Suppressor macrophage treated with lipopolysaccharide for 1 hour (primary cell): ENCODE measurements at places on chromosomes 2 and 18.

DNA sequence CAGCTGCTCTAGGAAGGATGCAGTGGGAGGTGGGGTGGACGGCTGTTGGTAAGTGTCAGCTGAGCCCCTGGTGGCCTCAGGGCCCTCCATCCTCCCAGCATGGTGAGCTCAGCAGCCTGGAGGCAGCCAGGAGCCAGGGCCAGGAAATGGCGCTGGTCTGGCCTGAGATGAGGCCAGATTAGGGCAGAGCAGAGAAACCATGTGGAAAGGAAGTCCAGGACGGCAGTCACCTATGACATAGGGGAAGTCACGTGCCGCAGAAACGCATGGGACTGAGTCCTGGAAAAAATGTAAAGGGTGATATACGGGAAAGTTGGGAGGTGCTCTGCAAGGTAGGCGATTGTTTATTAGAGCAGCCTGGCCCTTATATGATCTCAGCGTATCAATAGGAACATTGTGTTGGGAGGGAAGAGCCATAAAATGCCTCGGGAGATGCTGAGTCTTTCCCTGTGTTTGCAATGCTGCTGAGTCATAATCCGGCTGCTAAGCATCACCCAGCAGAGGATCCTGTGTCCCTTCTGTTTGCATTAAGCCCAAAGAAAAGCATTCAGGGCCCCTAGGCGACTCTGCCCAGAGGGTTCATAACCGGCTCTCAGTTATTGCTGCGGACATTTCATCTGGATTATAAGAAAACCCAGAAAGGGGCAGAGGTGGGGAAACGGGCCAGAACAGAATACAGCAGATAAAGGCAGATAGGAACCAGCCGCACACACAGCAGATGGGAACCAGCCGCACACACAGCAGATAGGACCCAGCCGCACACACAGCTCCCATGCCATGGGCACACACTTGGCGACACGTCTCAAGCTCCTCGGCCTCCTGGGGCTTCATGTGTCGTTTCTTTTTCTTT, 30.3 kb upstream of the B3GNT7 start:
- peak; percentile 30 for DNase-seq

GRCh38 chr2:46363535-46364170, 66.4 kb downstream of the EPAS1 start:
- DNase-seq = peak; percentile 88

- no peak for DNase-seq
These were observed 1505.8 kb upstream of the SLC39A10 start for GRCh38 chr2:194151231-194151630.

DNA sequence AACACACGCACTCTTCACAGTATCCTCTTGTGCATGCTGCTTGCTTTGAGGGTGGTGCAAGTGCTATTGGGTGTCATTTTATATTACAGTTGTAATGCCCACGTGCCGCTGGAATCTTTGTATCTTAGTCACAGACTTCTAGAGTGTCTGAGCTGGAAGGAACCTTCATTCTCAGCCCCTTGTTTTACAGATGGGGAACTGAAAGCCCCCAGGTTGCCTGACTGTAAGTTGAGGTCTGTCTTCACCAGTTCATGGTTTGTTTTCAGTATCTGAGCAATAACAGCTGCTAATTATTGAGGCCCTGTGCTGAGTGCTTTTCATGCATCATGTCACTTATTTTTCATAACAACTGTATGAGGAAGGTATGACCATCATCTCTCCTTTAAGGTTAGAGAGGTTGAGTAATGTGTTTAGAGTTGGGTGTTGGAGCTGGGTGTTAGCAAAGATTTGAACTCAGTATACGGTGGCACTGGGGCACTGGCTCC, 77.0 kb downstream of the PRKCE start:
- DNase-seq = peak; percentile 71

DNA sequence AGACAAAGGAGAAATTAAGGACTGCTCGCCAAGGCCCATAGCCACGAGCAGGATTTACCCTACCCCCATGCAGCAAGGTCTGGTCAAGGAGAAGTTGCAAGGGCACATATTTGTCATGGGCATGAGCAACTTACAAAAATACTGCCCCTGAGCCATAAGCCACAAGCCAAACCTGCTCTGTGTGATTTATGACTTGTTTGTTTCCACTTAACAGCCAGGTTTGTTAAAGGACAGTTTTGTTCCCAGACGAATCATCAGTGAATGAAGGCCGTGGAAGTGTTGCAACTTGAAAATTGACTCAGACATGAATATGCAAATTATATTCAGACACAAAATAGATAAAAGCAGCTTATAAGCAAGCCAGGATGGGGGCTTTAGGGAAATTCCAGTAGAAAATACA, 31.3 kb upstream of the EVA1A start:
- peak; percentile 32 for DNase-seq

- no peak for DNase-seq
These were observed 108.4 kb downstream of the TACR1 start for GRCh38 chr2:75090770-75091515.

- no peak for DNase-seq
These were observed 52.2 kb downstream of the PLB1 start for GRCh38 chr2:28547906-28548600.

DNA sequence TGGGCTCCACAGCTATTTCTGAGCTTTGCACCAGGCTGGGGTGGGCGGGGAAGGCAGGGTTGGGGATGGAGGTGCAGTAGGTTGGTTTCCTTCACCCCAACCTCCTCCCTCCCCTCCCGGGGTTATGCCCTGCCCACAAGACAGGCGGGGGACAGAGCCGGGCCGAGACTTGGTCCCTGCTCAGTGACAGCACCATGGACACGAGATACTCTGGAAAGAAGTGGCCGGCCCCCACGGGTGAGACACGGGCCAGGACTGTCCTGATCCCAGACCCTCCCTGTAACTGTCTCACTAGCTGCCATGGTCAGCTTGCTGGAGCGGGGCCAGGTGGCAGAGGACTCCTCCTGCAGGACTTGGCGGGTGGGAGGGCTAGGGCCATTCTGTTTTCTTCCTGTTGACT, 59.7 kb downstream of the DYSF start:
- no peak for DNase-seq

DNA sequence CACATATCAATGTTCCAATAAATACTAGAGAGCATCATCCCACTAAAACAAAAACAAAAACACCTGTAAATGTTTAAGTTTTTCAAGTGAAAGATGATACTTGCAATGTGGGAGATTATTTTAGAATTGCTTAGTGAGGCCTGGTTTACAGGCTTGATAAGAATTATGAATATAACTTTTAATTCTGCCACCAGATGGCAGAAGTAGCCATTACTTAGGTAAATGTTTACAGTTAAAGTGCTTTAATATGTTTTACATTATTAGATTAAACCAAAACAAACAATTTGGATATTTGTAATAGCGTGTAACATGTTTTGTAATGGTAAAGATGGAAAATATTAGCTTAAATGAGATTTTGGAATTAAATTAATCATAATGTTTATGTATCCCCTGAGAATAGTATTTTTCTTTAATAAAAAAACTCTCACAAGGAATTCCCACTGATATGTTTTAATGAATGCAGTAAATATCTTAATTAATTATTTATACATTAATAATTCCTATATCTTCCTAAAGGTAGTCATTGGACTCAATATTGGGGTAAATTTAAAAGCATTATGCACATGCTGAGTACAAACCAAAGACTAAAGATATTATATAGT, 522.0 kb downstream of the SPAG16 start:
- DNase-seq = peak; percentile 2

DNA sequence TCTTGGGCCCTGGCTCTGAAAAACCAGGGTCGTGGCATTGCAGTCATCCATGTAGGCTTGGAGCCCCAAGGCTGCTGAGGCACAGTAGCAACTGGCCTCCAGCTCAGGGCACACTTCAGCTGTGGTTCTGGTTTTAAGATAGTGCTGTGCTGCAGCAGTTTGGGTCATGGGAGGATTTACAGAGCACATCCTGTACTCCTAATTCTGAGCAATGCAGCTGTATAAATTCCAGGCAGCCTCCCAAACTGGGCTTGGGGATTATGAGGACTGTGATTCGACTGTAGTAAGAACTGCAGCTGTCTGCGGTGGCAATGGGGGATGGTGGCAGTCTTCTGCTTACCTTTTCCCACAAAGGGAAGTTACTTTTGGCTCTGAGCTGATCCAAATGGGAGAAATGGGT, 536.3 kb upstream of the GCFC2 start:
- DNase-seq = no peak

DNA sequence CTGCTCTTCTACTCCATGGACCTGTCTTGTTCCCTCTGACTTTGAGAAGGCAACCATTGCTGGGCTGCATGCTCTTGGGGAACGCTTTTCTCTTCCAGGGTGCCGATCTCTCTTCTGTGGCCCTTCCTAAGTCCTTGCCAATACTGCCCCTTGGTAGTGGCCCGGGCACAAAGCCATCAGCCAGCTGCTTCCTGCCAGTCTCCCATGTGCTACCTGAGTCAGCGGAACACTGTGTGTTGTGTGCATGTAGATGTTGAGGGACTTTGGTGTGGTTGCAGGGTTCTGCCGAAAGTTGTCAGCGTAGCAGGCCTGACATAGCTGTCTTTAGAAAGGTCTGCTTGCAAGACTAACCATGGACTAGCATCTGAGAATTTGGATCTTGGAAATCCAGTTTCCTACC, 35.4 kb downstream of the MGAT5 start:
- no peak for DNase-seq

DNA sequence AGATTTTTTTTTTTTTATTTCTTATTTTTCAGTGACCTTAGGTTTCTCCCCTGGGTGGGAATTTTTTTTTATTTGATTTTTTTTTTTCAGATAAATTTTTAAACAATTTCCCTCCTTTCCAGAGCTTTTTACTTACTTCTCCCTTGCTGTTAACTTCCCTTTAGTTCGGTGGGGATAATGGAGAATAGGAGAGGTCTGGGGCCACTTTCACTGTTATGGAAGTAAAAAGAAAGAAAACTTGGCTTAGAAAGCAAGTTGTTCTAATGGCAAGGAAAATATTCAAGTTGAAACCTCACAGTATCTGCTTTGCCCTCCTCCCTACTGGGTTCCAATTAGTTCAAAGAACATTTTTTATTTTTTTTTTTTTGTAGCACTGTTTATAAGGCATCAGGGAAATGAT, 537.1 kb upstream of the NXPH2 start:
- no peak for DNase-seq

DNA sequence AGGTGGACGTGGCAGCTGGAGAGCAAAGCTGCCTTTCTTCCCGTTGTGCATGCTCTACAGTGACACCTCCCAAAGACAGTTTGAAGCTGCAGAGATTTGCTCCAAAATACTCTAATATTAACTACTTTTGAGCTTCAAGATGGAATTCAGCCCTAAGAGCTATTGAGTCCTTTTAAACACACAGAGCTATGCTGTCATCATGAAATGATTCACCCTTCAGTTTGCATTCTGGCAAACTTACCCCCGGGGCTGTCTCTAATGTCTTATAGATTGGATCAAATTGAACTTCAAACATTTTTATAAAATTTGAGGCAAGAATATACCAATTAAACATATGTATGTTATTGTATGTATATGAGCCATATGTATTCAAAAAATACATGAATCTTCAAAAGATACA, 110.7 kb upstream of the EFEMP1 start:
- DNase-seq = no peak

- no peak for DNase-seq
These were observed 151.0 kb downstream of the ARL4C start for GRCh38 chr2:234345921-234346320.

GRCh38 chr2:467892-468647, 180.2 kb upstream of the ALKAL2 start:
- no peak for DNase-seq

GRCh38 chr2:119996148-119996547, 16.7 kb upstream of the EPB41L5 start:
- DNase-seq = no peak

DNA sequence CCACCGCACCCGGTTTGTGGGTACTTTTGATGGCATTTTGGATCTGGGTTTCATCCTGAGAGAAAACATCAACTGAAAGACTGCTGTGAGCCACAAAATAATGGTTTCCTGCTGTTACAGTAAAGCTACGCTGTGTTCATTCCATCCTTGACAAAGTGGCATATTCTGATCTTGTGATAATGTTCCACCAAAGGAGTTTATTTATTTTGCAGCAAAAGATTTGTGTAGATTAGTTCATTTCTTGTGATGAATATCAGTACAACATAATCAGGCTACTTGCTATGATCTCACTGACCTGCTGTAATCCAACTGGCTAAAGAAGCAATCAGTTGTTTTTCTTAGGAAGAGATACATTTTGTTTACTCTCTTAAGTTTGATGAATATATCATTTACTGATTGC, 45.0 kb downstream of the EEF1B2 start:
- no peak for DNase-seq

DNA sequence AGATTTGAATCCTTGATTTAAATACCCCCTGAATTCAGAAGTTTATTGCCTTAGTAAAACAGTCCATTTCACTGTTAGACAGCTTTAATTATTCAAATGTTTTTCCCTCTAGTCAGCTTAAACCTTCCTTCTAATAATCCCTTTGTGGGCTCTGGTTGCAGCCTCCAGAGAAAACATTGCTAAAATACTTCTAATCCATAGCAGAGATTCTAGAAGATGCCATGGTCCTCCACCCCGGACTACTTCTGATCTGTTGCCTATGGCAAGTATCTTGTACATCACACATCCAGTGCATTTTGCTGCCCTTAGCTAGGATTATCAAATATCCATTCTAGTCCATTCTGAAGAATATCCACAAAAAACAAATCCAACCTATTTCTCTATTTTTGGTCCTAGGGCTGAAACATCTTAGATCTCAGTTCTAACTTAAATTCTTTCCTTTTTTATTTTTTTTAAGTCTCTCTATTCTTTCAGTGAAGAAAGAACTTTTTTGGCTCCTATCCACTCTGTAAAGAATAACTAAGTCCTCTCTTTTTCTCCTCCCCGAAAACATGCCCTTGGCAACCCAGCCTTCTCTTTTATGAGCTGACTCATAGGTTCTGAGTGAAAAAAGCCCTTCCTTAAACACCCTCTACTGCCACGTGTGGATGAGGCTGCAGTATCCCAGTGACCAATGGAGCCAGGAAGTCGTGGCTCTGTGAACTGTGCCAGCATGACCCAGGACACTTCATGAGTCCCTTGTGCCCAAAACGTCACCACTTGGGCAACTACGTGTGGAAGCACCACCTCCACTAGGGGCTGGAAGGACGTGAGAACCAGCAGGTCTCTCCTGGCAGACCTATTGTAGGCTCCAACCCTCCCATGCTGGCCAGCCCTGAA, 349.8 kb downstream of the TNS1 start:
- peak; percentile 96 for DNase-seq

- no peak for DNase-seq
These were observed 112.7 kb upstream of the GAREM1 start for GRCh38 chr18:32583431-32583830.

DNA sequence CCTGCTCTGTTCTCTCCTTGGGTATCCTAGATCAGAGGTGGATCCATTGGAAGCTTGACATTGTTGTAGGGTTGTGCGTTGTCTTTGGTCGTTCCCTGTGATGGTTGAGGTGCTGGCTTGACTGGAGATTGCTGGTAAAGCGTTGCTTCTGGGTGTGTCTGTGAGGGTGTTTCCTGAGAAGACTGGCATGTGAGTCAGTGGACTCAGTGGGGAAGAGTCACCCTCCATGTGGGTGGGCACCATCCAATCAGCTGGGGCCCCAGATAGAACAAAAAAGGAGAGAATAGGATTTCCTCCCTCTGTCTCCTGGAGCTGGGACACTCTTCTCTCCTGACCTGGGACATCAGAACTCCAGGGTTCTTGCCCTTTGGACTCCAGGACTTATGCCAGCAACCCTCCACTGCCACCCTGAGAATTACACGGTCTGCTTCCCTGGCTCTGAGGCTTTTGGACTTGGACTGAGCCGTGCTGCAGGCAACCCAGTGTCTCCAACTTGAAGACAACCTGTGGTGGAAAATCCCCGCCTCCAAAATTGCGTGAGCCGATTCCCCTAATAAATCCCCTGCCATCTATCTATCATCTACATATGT, 14.8 kb upstream of the REEP1 start:
- peak; percentile 41 for DNase-seq
